Activated CD4-positive, alpha-beta T cell treated with anti-CD3 and anti-CD28 coated beads for 4 hours (primary cell): ENCODE measurements at places on chromosomes 2 and 18.

GRCh38 chr2:201938156-201938775, 95.4 kb upstream of the FZD7 start:
- no peak for DNase-seq

DNA sequence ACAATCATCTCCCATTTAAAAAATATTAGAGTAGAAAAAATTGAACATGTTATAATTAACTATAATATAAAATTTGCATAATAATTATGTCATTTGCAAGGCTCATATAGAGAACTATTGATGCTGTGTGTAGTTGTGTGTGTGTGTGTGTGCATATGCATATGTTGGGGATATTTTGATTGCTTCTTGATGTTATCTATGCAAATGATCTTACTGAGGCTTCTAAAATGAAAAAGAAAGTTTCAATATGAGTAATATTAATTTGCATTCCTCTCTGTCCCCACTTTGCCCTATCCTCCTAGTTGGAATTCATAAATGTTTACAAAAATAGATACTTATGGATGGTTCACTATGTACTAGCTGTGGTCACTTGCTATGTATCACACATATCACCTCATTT, 523.3 kb downstream of the TRIB2 start:
- no peak for DNase-seq

- no peak for DNase-seq
Observed at GRCh38 chr2:217742276-217742675, 260.5 kb downstream of the TNS1 start.

- DNase-seq, result no peak
Observed at GRCh38 chr2:3189961-3190360, 187.7 kb downstream of the EIPR1 start.

DNA sequence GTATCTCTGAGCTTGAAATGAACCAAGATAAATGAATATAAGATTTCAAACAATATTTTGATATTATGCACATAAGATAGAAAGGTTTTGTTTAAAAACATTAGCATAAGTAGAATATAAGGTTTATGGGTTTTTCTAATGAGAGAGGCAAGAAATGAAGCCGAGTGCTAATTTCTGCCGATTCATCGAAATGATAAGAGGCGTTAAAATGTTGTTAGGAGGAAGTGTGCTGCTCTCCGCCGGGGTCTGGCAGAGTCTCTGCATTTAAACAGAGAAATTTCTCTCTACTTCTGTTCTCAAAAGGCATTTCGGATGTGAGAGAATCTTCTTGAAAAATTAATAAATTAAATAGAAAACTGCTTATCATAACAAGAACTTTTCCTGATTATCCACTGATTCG, 83.6 kb downstream of the MRPS9 start:
- no peak for DNase-seq

DNA sequence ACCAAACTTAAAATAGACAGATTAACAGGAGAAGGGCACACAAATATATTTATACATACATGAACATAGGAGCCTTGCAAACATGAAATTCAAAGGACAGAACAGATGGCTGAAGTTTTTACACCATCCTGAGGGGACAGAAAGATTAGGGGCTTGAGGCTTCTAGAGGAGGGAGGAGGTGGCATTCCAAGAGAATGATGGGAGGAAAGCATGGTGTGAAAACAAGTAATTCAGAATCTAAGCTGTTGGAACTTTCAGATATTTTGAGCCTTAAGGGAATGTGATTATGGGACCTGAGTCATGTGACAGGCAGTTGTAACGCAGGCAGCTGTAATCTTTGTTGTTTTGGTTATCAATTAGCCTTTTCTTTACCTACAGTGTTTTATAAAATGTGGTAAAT, 225.2 kb upstream of the SPOPL start:
- DNase-seq, result no peak

- DNase-seq, result no peak
Observed at GRCh38 chr2:66189553-66189952, 245.4 kb upstream of the MEIS1 start.

DNA sequence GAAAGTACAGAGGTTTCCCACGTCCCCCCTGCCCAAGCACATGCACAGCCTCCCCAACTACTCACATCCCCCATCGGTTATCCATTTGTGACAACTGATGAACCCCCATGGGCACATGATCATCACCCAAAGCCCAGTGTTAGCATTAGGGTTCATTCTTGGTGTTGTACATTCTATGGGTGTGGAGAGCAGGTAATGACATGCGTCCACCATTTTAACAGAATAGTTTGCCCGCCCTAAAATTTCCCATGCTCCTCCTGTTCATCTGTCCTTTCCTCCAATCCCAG, 74.3 kb downstream of the LONRF2 start:
- DNase-seq, result no peak

GRCh38 chr2:190786404-190787166, 94.0 kb upstream of the GLS start:
- DNase-seq, result no peak

GRCh38 chr2:168703926-168704325, 98.5 kb upstream of the NOSTRIN start:
- no peak for DNase-seq

- no peak for DNase-seq
Observed at GRCh38 chr2:145108361-145108778, 588.5 kb upstream of the ZEB2 start.

DNA sequence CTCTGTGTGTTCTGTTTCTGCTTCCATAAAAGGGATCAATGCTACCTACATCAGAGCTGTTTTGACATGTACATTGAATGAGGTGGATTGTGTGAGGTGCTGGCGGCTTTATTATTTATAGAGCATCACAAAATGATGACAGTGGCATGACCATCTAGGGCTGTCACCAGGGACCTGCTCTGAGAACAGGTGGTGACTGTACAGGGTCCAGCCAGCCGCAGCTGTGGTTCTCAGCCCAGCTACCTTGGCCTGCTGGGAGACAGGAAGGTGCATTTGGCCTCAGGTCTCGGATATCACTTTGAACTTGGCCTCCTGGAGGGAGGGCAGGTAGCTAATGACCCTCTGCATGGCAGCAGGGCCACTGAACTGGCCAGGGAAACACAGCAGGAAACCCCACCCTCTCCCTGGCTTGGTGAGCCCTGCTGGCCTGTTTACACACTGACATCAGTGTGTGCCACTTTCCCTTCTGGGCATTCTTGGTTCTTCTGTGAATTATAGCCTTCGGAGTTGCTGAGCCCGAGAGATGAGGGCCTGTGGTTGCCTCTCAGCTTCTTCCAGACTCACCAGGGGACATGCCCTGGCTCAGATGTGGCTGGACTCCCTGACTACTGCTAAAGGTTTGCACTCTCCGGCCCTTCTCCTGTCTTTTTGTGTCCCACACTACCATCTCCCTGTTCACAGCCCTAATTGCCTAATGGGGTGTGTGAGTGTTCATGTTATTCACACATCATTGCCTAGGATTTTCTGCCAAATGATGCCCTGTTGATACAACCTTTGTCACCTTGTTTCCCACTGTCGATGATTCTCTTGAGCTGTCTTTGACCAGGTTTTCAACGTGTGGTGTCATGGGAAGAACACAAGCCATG, 109.2 kb upstream of the RAB12 start:
- no peak for DNase-seq

DNA sequence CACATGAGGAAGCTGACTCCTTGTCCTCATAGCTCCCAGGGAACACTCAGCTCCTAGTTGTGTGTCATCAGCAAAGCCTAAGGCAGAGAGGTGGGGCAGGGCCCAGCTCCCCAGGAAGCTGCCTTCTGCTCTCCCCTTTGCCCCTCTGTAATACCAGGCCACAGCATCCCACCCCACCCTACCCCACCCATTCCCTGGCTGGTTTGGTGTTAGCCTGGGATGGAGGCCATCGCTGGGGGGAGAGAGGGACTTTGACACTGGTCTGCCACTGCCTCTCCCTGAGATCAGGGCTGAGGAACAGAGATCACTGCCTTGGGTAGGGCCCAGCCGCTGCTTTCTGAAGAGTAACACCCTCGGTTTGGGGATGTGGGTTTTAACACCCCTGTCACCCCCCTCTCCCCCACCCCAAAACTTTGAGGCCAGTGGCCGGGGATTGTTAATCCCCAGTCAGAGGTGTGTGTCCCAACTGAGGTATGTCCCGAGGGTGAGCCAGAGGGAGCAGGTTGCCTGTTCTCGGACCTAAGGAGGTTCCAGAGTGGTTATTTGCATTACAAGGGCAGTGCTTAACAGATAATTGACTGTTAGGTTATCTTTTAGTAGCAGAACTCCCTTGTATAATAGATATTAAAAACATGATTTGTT, 41.4 kb downstream of the TET3 start:
- no peak for DNase-seq

GRCh38 chr2:82675186-82675585, 1783.9 kb downstream of the SUCLG1 start:
- no peak for DNase-seq

DNA sequence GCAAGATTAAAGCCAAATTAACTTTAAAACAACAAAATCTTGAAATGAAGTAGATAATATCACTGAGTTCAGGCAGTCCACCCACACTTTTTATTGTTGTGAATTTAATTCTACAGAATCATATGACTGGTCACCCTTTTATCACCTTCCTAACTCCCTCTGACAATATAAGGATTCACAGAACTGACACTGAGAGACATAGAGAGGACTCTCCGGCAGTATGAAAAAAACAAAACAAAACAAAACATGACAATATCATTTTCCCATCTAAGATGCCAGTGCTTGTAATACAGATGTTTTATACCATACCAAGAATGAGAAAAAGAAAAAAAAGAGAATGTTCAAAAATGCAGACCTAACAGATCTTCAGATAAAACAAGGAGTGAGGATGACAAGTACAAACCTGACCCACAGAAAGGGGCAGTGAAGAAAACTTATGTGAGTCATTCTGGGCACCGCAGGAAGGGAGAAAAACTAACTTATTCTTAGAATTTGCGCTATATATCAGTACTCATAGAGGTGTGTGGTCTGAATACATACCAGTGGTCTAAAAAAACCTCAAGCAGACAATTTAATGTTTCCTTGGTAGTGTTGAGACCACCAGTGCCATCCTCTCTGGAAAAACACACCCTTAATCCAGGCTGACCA, 136.6 kb downstream of the ZAP70 start:
- no peak for DNase-seq
